ENCODE measurements at places on chromosomes 12 and 14. TPM values are rescaled to one million over a fixed set of nuclear protein-coding genes. Genes with fewer than 3 reads are reported as not detected.

The USP44 gene
- 3.6 TPM for total RNA-seq

The SLC10A1 gene
- not detected for total RNA-seq

The BMP4 gene
- total RNA-seq = 1.2 TPM

The CACNA2D4 gene
- total RNA-seq = not detected

The ATXN7L3B gene
- 88.0 TPM for total RNA-seq

The RPS6KL1 gene
- 26.5 TPM for total RNA-seq

The HCAR2 gene
- not detected for total RNA-seq

The EEA1 gene
- total RNA-seq = 16.7 TPM

The OR6C74 gene
- total RNA-seq = not detected

The CRACR2A gene
- total RNA-seq = 1.1 TPM
